ENCODE measurements at places on chromosomes 5 and 9.

DNA sequence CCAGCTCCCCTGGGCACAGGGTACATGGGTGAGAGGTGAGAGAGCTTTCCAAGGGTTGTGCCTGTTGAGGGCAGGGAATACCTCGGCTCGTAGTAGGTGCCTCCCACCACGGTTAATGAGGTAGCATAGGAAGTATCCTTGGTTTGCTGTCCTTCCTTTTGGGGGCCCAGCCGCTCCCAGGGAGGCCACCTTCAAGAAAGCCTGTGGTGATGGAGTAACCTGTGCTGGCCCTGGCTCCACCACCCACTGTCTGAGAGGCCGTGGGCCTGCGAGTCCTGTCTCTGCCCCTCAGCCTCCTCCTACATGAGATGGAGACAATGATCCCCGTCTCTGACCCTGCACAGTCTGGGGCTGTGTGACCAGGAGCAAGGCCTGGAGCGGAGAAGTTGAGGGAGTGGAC, 40.8 kb downstream of the COL27A1 start:
- DNase-seq, result no peak

- DNase-seq, result no peak
These were observed 541.4 kb downstream of the KCTD16 start for GRCh38 chr5:144712090-144712489.

- no peak for DNase-seq
These were observed 2123.7 kb upstream of the C9orf72 start for GRCh38 chr9:29697011-29697410.

GRCh38 chr5:23013395-23013998, 160.4 kb upstream of the CDH12 start:
- DNase-seq, result no peak

GRCh38 chr9:134922932-134923240, 5.2 kb upstream of the FCN1 start:
- no peak for DNase-seq

- no peak for DNase-seq
These were observed 29.1 kb upstream of the FREM1 start for GRCh38 chr9:14939378-14939777.

- no peak for DNase-seq
These were observed 39.5 kb downstream of the TENT4A start for GRCh38 chr5:6752782-6753181.

GRCh38 chr5:101306391-101307137, 403.5 kb upstream of the ST8SIA4 start:
- DNase-seq, result no peak

- DNase-seq, result no peak
These were observed 180.8 kb downstream of the LURAP1L start for GRCh38 chr9:12955510-12956163.

- DNase-seq, result no peak
These were observed 3.9 kb downstream of the GCNT4 start for GRCh38 chr5:75048457-75048953.

GRCh38 chr9:129075996-129076639, 4.8 kb upstream of the DOLPP1 start:
- DNase-seq, result no peak

GRCh38 chr9:19927560-19927959, 138.7 kb upstream of the SLC24A2 start:
- no peak for DNase-seq

- DNase-seq, result no peak
These were observed 84.9 kb upstream of the BASP1 start for GRCh38 chr5:17132444-17133083.

- DNase-seq, result no peak
These were observed 37.4 kb upstream of the FBXW11 start for GRCh38 chr5:172043865-172044264.

DNA sequence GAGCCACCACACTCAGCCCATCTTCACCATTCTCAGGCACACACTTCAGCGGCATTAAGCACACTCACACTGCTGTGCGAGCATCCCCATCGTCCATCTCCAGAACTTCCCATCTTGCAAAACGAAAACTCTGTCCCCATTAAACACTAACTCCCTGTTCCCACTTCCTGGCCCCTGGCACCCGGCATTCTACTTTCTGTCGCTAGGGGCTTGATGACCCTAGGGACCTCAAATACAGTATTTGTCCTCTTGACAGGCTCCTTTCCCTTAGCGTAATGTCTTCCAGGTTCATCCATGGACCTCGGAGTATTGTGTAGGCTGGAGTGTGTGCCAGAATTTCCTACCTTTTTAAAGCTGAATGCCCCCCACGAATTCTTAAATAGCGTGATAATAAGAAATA, 14.7 kb upstream of the UBAC1 start:
- DNase-seq, result no peak

- no peak for DNase-seq
These were observed 8.4 kb upstream of the SETD9 start for GRCh38 chr5:56900858-56901578.

DNA sequence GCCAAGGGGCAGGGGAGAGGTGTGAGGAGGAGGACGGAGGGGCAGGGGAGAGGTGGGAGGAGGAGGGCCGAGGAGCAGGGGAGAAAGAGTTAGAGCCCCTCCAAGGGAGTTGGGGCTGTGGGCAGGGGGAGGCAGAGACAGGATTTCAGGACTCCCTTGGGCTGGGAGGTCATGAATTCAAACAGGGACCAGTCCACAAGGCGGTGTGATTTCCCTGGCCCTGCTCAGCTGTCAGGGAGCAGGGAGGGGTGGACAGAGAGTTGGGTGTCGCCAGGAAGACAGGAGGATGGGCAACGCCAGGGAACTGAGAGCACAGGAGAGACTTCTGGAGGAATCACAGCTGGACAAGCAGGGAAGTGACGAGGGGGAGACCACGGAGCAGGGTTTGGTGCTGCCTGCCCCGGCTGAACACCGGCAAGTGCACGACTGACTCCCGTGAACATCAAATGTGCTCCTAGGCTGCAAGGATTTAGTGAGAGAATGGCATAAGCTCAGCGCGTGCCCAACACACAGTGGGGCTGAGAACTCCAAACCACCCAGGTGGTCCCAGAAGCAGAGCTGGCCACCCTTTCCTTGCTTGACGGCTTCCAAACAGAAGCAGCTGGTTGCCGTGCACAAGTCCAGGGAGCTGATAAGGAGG, 17.8 kb upstream of the OLFM1 start:
- DNase-seq, result no peak

DNA sequence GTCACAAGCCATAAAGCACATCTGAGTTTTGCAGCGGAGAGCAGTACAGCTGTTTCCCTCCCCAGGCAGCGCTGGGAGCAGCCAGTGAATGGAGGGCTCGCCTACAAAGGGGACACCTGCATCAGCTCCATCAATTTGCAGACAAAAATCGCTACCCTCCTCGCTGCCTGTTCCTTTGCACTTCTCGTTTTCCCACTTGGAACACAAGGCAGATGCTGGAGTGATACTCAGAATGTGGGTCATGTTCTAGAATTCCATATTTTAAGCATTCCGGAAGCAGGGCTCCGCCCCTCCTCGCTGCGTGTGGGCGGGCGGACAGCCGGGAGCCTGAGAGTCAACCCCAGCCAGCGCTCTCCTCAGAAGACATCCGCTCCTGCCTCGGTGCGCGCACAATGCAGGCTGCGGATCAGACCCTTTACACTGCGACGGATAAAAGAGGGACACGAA, 92.1 kb downstream of the LMNB1 start:
- no peak for DNase-seq

DNA sequence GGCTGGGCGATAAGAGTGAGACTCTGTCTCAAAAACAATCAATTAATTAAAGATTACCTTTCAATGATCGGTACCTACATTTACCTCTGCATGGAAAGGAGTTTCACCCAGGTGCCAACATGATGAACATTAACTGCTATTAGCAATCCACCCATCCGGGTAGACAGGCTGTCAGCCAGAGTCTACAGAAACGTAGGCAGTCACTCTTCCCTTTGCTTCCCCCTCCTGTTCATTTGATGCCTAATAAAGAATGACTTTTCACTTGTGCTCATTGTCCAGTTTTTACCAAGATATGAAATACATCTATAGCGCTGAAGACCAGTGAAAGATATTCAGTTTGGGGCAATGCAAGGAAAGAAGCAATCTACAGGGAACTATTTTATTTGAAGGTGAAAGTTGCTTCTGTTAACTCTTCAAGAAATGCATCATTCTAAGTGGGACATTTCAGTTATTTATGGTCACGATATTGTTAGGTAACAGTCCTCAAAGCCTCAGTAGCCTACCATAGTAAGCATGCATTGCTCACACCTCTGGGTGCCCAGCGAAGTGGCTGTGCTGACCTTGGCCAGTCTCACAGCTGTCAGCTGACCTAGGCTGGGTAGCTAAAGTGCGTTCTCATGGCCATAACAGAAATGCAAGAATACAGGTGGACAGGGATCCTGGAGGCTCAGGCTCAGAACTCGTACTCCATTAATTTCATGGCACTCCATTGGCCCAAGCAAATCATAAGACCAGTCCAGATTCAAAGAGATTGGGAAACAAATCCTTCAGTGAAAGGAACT, 87.2 kb upstream of the DMRT1 start:
- DNase-seq, result no peak

Data from BJ (cell line).